ENCODE measurements at places on chromosomes 7 and 10.

DNA sequence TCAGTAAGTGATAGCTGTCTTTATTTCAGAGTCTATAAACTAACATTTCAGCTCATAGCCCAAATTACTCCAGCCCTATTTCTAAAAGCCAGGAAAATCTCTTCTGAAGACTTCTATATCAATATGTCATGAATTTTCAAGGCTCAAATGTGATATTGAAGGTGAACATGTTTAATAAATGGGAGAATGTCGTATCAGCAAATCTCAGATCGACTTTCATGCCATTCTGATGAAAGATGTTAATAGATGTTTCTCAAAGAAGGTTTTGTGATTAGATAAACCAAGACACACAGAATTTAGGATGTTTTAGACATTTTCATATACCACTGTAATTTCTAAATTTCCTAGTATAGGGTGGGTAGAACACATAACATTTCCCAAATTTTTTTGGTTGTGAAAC lies 380.6 kb downstream of the ARL4A start:
- DNase-seq: no peak

DNA sequence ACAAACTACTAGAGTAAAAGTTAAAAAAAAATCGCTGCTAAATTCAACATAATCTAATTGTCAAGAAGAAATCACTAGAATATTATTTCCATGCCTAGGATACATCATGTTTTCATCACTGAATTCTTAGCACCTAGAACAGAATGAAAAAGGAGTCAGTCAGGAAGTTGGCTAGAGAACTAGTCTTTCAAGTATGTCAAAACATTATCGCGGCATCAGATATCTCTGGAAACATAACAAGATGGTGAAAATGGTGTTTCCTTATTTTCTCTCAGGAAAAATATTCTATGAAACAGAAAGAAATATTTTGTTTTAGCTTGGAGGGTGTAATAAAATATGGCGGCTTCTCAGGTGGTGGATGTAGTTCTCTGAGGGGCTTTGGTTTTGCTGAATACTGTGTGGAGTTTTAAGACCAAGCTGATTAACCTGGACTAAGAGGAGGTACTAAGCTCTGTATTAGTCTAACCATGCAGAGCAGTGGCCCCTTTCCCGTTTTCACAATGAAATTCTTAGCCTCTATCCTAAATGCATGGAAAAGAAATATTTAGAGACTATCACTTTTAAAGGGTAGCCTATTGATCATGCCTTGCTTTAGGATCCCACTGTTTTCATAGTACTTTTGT lies 205.6 kb downstream of the MDFIC start:
- no peak for DNase-seq

DNA sequence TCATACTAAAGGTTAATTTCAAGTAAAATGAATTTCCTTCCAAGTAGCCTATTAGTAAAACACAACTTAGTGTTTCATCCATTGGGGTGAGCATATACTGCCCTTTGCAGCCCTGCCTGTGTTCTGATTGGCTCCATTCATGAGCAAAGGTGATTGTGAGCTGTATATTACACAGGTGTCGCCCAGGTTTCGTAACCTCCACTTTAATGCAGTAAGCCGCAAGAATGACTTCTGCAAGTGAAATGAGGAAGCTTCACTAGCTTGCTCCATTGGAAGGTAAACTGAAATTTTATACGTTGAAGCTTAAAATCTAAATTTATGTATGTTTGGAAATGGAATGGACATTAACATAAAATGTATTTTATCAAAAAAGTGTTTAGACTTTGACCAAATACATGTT lies 24.4 kb downstream of the MTURN start:
- DNase-seq: no peak

- DNase-seq: no peak
Observed at GRCh38 chr10:63057509-63057908, 75.6 kb upstream of the NRBF2 start.

GRCh38 chr7:42017349-42017986 lies 219.5 kb downstream of the GLI3 start:
- no peak for DNase-seq

- DNase-seq: no peak
Observed at GRCh38 chr10:120833222-120833928, 17.8 kb upstream of the WDR11 start.

GRCh38 chr7:100017875-100018274 lies 2.5 kb downstream of the ZKSCAN1 start:
- DNase-seq: no peak

GRCh38 chr10:131077031-131077430 lies 234.5 kb downstream of the TCERG1L start:
- no peak for DNase-seq

GRCh38 chr10:78604286-78604685 lies 464.5 kb upstream of the ZMIZ1 start:
- no peak for DNase-seq

GRCh38 chr10:106973716-106974115 lies 190.8 kb downstream of the SORCS1 start:
- DNase-seq: no peak

- DNase-seq: no peak
Observed at GRCh38 chr10:6231146-6231545, 28.4 kb downstream of the PFKFB3 start.

GRCh38 chr10:43160921-43161255 lies 22.6 kb downstream of the CSGALNACT2 start:
- DNase-seq: no peak
